ENCODE measurements at places on chromosomes 3 and 15.

- DNase-seq = no peak
Observed at GRCh38 chr15:93239591-93239990, 150.6 kb upstream of the RGMA start.

GRCh38 chr3:188490416-188490815, 336.5 kb downstream of the LPP start:
- no peak for DNase-seq

DNA sequence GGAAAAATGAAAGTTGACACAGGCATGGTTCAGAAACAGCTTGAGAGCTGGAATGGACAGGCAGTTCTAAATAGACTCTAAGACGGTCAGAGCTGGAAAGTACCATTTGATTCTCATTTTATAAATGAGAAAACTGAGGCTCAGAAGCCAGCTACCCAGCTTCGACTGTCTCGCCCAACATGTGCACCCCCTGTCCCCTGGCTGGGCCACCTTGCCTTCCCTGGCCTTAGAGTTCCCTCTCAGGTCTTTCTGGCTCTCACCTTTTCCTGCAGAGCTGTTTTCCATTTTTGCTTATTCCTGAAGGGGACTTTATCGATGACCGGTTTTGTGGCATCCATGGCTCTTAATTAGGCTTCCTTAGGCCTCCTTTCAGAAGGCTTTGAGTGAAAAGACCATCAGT, 17.3 kb upstream of the DOCK3 start:
- DNase-seq = peak; percentile 20

- DNase-seq = no peak
Observed at GRCh38 chr3:38988955-38989354, 62.8 kb downstream of the SCN11A start.

- DNase-seq = no peak
Observed at GRCh38 chr15:64180235-64180824, 17.5 kb upstream of the PPIB start.

- DNase-seq = no peak
Observed at GRCh38 chr3:5001135-5001534, 21.9 kb downstream of the BHLHE40 start.

GRCh38 chr3:197613199-197613598, 57.4 kb upstream of the BDH1 start:
- no peak for DNase-seq

DNA sequence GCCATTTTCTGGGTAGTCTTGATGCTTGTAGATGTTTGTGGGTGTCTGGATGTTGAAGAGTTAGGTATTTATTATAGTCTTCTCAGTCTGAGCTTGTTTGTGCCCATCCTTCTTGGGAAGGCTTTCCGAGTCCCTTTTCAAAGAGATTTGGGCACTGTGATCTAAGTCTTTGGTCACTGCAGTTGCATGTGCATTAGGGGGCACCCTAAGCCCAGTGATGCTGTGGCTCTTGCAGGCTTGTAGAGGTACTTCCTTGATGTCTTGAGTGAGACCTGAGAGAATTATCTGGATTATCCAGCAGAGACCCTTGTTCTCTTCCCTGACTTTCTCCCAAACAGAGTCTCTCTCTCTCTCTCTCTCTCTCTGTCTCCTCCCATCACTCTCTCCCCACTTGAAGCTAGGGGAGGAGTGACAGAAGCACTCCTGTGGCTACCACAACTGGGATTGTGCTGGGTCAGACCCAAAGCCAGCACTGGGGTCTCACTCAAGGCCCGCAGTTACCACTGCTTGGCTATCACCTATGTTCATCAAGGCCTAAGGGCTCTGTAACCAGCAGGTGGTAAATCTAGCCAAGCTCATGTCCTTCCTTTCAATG, 68.5 kb downstream of the TMCO5A start:
- DNase-seq = peak; percentile 51

GRCh38 chr3:57746156-57747010, 9.7 kb upstream of the SLMAP start:
- no peak for DNase-seq

- DNase-seq = no peak
Observed at GRCh38 chr3:66481071-66482017, 19.5 kb downstream of the LRIG1 start.
